ENCODE measurements at places on chromosomes 3 and 15.

DNA sequence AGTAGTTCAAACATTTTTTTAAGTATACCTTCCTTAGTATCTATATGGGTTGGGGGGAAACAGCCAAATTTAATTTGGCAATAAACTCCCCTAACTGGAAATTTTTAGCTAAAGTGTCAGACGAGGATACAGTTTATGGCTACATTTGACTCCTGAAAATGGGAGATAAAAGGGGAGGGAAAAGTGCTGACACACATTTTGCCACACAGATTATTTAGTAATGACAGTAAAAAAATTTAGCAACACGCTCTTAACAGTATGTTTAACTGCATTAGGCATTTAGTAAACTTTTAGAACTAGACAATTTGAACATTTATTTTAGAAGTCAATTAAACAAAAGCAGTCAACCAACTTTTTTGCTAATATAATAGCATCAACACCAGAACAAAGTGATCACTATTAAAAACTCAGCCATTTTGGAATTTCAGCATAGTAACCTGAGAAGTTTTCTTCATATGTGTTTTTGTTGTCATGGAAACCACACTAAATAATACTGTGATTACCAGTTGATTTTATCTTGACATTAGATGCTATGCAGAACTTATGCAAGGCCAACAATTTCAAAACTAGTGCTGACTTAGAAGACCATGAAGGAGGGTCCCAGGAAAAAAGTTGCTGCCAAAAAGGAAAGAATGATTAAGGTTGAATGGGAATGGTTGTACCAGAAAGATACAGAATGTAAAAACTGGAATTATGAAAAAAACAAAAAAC lies 47.0 kb upstream of the TFG start:
- DNase-seq, result peak; percentile 21

DNA sequence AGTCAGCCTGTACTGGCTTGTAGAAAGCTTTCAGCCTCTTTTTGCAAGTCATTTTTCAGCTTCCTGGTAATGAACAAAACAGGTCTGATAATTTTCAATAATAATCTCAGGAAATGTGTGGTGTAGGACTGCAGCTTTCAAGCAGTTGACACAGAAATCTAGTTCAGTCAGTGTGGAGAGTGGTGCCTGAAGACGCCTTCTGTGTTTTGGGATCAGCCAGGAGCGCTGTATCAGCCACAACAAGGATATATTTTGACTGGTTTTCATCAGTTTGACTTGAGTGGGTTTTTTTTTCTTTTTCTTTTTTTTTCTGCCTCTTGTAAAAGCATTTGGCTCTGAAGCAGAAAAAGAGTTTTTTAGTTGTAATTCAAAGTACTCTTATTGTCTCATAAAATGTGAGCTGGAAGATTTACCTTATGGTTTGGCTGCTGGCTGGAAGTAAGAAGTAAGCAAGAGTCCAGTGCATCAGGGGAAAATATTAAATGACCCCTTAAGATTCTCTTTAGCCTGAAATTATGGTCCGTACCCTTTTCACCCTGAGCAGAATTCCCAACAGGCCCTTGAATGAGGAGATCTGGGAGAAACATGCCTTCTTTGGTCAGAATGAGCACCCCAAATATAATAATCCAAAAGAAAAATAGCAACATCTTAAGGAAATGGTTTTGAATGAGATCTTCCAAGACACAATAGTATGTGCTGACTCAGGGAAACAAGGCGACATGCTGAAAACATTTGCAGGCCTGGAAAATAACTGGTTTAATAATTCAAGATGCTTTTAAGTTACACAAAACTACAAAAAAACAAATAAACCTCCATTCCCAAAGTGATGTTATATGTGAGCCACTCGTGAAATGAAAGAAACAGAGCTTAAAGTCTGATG lies 332.7 kb upstream of the ADAMTS9 start:
- DNase-seq, result no peak

GRCh38 chr15:101328001-101328400 lies 33.0 kb upstream of the SNRPA1 start:
- no peak for DNase-seq

GRCh38 chr15:49288391-49288790 lies 118.3 kb downstream of the GALK2 start:
- no peak for DNase-seq

- no peak for DNase-seq
Observed at GRCh38 chr3:150411546-150411945, 3.4 kb downstream of the TSC22D2 start.

DNA sequence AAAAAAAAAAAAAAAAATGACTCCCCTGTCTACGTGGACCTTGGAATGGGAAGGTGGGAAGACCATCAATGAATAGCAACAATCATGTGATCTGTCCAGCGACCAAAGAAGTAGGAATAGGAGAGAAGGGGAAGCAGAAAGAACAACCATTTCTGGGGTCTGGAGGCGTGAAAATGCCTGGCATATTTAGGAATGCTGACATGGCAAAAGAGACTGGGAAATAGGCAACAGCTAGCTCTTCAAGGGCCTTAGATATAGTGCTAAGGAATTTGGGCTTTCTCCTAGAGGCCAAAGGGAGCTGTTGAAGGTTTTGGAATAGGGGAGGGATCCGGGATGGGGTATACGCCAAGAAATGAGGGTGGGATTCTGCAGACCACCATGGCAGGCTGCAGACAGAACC lies 5.9 kb downstream of the SLC22A13 start:
- no peak for DNase-seq

GRCh38 chr15:95880031-95880570 lies 450.4 kb upstream of the NR2F2 start:
- no peak for DNase-seq

GRCh38 chr3:197584733-197585132 lies 29.0 kb upstream of the BDH1 start:
- DNase-seq, result no peak

DNA sequence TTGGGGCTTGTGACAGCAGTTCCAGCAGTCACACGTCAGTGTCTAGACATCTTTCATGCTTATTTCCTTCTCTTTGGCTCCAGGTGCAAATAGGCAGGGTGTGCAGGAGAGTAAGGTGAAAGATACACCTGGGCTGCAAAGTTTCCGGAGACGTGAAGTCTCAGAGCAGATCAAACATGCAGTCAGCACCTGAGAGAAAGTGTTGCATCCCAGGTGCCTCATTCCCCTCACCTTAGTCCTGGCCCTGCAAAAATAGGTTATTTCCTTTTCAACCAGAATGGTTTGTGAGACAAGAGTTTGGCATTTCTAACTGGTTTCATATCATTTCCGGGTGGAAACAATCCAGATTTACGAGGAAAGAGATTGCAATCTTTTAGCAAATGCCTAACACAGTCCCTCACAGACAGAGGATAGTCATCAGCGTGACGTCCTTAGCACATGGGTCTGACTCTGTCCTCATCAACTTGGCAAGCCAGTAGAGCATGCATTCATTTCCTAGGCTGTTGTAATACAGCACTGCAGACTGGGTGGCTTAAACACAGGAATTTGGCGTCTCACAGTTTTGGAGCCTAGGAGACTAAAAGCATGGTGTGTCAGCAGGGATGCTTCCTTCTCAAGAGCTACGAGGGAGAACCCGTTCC lies 58.2 kb upstream of the ARRDC4 start:
- DNase-seq, result peak; percentile 56

DNA sequence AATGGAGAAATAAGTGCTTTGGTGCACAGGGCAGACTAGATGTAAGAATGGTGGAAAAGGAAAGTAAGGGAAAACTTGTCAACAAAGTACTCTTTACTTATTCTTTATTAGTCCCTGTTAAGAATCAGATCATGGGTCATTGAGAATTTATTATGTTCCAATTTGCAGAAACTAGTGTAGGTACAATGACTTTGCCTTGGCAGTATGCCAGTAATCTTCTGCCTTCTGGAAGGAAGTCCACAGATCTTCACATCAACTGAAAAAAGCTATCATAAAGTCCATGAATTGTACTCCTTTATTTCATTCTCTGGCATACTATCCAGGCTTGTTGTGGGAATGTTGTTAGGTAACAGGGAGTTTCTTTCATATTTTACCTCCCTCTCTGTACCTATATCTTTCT lies 88.2 kb upstream of the FLNB start:
- peak; percentile 34 for DNase-seq

GRCh38 chr3:39260957-39261356 lies 18.9 kb downstream of the CX3CR1 start:
- peak; percentile 92 for DNase-seq

- DNase-seq, result no peak
Observed at GRCh38 chr3:39150148-39150802, 3.1 kb downstream of the CSRNP1 start.

DNA sequence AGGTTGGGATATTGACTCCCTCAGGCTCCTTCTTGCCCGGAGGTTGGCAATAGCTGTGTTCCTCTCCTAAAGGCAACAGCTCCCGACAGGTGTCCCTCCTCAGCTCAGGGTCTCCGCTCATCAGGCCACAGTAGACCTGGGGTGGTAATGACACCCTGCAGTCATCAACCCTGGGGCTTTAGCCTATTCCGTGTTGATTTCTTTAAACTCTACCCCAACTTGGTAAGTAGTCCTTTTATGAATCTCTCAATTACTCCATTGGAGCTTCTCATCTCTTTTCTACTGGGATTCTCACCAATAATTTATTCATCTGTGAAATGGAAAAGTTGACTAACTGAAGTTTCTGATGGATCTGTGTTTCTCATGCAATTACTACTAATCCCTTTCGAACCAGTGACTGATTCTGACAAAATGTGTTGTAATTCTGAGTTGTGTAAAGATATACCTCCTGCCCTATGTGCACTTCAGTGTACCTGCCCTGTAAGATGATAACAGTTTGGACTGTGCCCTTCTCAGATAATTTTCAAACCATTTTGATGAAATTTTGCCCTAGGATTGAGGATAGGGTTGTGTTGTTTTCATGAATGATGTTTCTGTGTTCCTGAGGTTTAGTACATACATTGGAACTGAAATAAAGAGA lies 89.7 kb downstream of the RPL39L start:
- no peak for DNase-seq

DNA sequence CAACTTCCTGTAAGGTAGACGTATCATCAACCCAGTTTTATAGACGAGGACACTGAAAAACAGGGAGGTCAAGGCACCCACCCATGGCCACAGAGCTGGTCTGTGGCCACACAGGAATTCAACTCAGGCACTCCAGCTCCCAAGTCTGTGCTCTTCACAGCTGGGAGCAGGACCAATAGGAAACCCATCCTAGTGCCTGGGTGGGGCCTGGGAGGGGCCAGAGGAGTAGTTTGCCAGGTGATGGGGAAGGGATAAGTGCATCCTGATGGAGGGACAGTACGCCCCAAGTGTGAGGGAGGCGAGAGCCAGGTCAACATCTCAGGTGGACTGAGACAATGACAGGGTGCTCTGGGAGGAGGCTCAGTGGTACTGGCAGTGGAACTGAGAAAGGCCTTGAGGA lies 22.0 kb downstream of the KIF9 start:
- no peak for DNase-seq

DNA sequence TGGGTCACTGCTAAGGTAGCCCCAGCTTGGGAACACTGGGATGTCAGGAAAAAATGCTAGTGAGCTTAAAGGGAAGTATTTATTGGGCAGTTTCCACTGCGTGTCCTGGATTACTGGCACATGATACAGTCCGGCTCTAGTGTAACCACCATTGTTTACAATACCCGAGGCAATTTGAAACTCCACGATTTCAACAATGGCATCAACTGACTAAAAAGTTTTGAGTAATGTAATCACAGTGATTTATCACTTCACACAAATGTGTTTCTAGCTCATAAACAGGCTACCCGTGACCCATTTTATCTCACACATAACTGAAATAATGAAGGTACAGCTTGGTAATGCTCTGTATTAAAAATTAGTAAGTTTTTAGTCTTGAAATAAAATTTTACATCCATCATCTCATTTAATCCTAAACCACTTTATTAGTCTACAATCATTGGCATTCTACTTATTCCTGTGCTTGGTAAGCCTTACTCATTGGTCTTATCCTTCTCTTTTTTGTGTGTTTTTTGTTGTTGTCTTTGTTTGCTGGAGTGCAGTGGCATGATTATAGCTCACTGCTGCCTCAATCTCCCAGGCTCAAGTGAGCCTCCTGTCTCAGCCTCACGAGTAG lies 7.6 kb downstream of the ZMAT3 start:
- DNase-seq, result peak; percentile 71

- DNase-seq, result no peak
Observed at GRCh38 chr3:76941376-76941775, 98.5 kb upstream of the ROBO2 start.

GRCh38 chr15:68679161-68679560 lies 100.4 kb downstream of the CORO2B start:
- no peak for DNase-seq

DNA sequence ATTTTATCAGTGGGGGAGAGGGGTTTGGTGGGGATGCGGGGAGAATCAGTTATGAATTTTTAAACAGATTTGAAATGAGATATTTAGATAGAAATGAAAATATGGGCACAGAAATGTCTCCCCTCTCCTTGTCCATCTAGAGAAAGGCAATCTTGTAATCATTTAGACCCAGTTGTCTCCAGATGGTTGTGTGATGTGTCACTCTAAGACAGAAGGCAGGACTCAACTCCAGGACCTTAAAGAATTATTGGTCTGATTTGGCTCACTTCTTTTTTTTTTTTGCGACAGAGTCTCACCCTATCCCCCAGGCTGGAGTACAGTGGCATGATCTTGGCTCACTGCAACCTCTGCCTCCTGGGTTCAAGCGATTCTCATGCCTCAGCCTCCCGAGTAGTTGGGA lies 77.2 kb downstream of the EOMES start:
- no peak for DNase-seq

- no peak for DNase-seq
Observed at GRCh38 chr3:192169332-192169915, 557.9 kb downstream of the FGF12 start.

DNA sequence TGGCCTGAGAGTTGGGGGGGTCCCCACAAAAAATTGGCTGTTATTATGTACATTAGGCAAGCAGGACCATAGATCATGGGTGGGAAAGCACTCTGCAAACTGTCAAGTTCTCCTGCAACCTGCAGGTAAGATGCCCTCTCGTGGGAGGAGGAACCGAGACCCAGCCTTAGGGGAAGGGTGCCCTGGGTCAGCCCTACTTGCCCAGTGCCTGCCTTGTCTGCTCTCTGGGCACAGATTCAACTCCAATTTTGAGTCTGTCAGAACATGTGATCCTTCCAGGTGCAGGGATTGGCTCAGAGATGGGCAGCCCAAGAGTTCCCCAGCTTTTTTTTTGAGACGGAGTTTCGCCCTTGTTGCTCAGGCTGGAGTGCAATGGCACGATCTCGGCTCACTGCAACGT lies 99.2 kb downstream of the PLXNA1 start:
- DNase-seq, result no peak

- peak; percentile 37 for DNase-seq
Observed at GRCh38 chr3:127639173-127640041, 10.4 kb downstream of the PODXL2 start.
